A549 treated with dexamethasone at 1 μM for 4 hours (cell line): ENCODE measurements at places on chromosomes 12 and 14. TPM values are rescaled to one million over a fixed set of nuclear protein-coding genes. Genes with fewer than 3 reads are reported as not detected.

The SRRM4 gene
- total RNA-seq: not detected in 5 replicates

The KRT4 gene
- total RNA-seq: 2.1 to 3.7 TPM (median 3.0 TPM) in 5 replicates

The ENDOU gene
- total RNA-seq: 0.07 to 0.09 TPM in 2 of 5 replicates, not detected in the others

The C12orf56 gene
- 0.07 to 0.21 TPM (median 0.18 TPM) in 3 of 5 replicates, not detected in the others for total RNA-seq

The SLC8A3 gene
- 0.04 TPM in 1 of 5 replicates, not detected in the others for total RNA-seq

The KCNH3 gene
- 1.2 to 2.2 TPM (median 2.1 TPM) in 5 replicates for total RNA-seq

The CPNE6 gene
- total RNA-seq: 0.06 to 0.34 TPM (median 0.13 TPM) in 5 replicates

The SMOC1 gene
- total RNA-seq: 16.6 to 23.1 TPM (median 18.1 TPM) in 5 replicates

The PMEL gene
- 0.53 to 1.1 TPM (median 0.67 TPM) in 5 replicates for total RNA-seq

The HOXC4 gene
- 2.4 to 3.6 TPM (median 3.3 TPM) in 5 replicates for total RNA-seq

The RNF34 gene
- 35.2 to 44.7 TPM (median 43.3 TPM) in 5 replicates for total RNA-seq

The DAO gene
- not detected in 5 replicates for total RNA-seq
